ENCODE measurements at places on chromosomes 16 and 17.

- no peak for DNase-seq
Measured at GRCh38 chr16:73010150-73010676, 37.7 kb downstream of the ZFHX3 start.

DNA sequence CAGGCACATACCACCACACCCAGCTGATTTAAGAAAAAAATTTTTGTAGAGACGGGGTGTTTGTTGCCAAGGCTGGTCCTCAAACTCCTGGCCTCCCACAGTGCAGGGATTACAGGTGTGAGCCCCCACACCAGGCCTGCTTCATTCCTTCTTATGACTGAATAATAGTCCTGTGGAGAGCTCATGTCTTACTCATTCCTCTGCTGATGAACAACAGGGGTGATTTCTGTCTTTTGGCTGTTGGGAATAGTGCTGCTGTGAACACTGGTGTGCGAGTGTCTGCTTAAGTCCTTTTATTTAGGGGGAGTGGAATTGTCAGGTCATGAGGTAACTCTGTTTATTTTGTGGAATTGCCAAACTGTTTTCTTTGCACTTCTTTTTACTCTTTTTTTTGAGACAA lies 2.7 kb upstream of the CTRB1 start:
- DNase-seq = no peak

- DNase-seq = no peak
Measured at GRCh38 chr17:82835766-82836512, 3.9 kb downstream of the ZNF750 start.

- no peak for DNase-seq
Measured at GRCh38 chr17:31877911-31878702, 19.1 kb upstream of the COPRS start.

DNA sequence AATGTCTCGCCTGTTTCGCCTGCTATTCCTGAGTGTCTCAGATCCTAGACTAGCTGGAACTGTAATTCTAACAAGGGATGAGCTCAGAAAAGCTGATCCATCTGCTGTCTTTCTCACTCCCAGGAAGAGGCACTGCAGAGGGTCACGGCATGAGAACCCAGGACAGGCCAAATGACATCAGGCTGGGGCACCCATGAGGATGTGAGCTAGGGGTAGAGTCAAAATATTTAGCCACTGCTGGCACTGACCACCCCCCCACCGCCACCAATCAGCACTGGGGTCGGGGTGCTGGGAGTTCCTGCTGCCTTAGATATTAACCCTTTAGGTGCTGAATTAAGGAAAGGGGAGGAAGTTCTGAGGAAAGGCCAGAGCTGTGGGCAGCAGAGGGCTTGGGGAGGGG lies 112.4 kb downstream of the IRX3 start:
- DNase-seq = no peak

- no peak for DNase-seq
Measured at GRCh38 chr16:21598701-21599121, 666 bp upstream of the METTL9 start.

GRCh38 chr16:85475691-85476300 lies 137.3 kb upstream of the GSE1 start:
- DNase-seq = no peak

- no peak for DNase-seq
Measured at GRCh38 chr16:27764427-27764826, 214.5 kb downstream of the KATNIP start.

DNA sequence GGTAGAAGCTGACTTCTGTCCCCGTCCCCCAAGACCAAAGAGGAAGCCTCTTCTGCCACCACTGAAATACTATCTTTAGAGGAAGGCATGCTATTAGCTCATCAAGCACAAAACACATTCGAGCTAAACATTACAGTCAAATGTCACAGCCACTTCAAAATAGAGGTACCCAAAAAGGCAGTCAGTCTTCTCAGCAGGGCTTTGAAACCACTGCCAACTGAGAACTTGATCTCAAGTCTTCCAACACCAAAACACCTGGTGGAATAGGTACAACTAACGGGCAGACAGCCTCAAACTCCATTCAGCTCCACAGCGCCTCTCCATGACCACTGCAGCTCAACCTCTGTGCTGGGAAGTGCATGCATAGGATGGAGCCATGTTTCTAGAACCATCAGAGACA lies 36.0 kb downstream of the ZFHX3 start:
- DNase-seq = no peak

DNA sequence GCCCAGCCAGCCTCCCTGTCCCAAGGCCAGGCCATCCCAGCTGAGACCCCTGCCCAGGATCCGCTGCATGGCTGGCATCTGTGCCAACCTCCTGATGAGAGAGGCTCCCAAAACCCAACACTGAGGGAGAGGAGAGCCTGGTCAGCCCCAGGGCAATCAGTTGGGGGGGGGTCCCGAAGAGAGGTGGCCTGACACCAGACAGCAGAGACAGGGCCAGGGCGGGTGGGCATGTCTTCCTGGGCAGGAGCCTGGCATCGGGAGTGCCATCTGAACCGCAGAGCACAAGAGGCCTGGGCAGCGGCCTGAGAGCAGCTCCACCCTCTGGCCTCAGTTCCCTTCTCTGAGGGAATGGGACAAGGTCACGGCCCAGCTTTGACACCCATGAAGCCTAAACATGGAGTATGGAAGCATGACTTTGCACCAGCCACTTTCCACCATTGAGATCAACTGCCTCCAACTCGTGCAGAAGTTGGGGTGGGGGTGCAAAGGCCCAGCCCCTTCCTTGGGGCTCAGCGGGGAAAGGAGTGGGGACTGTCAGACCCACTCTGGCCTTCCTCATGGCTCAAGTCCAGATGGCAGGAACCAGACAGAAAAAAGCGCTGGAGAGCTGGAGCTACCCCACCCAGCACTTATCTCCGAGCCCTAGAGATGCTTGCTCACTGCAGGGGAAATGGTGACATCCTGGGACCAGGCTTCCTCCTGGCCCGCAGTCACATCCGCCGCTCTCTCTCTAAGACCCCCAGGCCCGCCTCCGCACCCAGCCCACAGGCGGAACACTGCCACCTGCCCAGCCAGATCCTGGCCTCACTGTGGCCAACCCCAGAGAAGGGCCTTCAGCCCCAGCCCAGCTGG lies 9.7 kb downstream of the RHBDF2 start:
- DNase-seq = no peak

DNA sequence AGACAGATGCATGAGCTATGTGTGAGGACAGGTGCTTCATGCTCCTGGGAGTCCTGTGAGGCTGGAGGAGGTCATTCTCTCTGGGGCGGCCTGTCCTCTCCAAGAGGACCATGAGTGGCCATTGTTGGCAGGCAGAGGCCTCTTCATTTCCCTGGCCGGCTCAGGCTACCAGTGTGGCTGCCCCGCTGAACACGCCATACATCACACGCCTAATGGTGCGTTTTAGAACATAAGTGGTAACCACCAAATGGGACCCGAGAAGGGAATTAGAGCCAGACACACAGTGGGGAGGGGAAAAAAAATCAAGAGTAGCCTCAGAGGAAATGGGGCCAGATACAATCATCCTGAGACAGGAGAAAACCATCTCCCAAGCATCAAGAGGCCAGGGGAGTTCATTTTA lies 140.0 kb downstream of the SPACA3 start:
- no peak for DNase-seq

- no peak for DNase-seq
Measured at GRCh38 chr17:44219108-44219615, 313 bp downstream of the UBTF start.

- no peak for DNase-seq
Measured at GRCh38 chr16:12672986-12673385, 130.7 kb downstream of the CPPED1 start.

GRCh38 chr16:48562475-48562874 lies 47.5 kb downstream of the N4BP1 start:
- no peak for DNase-seq

DNA sequence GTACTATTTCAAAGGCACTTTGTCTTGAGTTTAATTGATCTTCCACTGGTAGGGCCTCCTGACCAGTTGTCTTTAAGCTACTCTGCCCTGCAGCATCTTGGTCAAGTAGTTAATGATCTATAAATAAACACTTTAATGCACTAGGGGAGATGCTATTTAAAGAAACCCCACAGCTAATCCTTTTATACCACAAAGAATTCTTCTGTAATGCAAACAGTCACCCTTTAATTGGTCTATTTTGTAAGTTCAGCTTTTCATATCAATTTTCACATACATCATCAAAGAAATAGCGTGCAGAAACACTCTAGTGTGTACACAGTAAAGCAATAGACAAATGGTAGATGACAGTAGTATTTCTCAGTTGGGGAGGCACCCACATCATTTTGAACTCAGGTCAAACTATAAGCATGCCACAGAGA lies 70.3 kb downstream of the PMP22 start:
- no peak for DNase-seq

DNA sequence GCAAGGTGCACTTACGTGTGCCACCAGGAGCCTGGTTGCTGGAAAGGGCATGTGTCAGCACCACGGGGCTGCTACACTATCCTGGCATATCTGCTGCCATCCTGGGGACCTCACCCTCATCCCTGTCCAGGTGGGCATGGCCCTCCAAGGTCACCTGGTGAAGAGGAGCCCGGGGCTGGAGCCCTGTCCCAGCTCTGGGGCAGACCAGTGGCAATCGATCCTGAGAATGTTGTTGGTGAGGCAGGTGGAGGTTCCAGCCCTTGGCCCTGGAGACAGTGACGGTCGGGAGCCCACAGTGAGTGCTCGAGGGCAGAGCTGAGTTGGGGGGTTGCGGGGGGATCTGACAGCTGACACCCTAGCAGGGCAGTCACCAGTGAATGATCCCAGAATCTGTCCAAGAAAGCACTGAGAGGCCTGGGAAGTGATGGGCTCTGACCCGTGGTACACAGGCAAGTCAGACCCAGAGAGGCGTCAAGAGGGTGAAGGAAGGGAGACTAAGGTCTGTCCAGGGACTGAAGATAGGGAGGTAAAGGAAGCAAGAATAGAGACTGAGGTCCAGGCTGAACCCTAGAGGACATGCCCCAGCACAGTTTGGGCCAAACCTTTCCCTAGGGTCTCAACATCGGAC lies 17.6 kb downstream of the POLR3K start:
- no peak for DNase-seq

DNA sequence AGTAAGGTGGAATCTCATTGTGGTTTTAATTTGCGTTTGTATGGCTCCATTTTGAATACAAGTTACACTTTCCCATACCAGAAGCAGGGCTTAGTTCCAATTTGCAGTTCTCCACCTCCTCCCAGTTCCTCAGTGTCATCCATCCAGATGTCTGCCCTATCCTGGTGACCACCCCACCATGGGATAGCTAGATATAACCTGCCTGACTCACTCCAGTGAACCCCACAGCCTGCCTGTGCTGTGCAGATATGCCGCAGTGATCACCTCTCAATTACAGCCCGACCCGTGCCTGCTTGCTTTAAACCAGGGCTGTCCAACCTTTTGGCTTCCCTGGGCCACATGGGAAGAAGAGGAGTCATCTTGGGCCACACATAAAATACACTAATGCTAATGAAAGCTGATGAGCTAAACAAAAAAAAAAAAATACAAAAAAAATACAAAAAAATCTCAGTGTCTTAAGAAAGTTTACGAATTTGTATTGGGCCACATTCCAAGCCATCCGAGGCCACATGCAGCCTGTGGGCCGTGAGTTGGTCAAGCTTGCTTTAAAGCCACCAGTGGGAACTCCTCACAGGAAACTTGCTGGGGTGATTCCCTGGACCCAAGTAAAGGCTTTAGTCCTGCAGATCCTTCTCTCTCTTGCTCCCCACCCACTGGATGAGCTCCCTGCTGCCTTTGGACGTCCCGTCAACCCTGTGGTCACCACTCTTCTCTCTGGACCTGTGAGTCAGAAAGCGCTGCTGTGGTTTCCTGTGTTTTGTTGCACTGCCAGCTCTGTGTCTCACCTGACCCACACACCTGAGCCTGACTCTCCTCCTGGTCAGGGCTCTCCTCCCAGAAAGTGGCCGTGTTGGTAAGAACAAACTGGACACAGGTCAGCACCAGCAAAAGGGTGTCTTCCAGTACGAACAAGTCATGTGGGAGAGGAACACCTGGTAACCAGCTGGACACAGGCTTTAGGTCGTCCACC lies 83.0 kb downstream of the EMP2 start:
- DNase-seq = no peak

- DNase-seq = no peak
Measured at GRCh38 chr16:81461766-81462165, 17.2 kb downstream of the CMIP start.

GRCh38 chr17:19510903-19511302 lies 22.8 kb upstream of the SLC47A1 start:
- no peak for DNase-seq

DNA sequence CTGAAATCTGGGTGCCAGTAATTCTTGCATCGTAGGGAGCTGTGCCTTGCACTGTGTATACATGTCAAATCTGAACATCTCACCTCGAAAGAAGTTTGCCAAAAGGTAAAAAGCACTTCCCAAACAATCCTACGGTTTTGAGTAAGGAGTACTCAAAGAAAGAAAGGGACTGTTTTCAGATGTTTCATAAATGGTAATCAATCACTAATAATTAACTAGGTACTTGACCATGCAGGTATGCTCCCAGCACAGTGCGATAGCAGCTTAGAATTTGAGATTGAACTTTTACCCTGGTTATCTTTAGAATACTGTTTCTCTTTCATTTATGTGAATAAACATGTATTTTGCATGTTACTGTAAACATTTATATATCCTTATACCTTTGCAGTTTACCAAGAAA lies 39.0 kb downstream of the PRKCA start:
- DNase-seq = no peak

- DNase-seq = no peak
Measured at GRCh38 chr17:75077496-75078283, 10.1 kb upstream of the SLC16A5 start.

- DNase-seq = no peak
Measured at GRCh38 chr16:57358527-57359095, at the start of gene CCL22. Gene CCL22, plus strand, starts transcription at chr16:57358783. Its CDS starts 34 bp downstream, at chr16:57358817.

Measured in stimulated activated CD8-positive, alpha-beta memory T cell treated with anti-CD3 and anti-CD28 coated beads, Interleukin-4, amount 100 ng/mL, for 4 hours (primary cell).